NCI-H2081 treated with DMSO at 0.1 percent for 48 hours (cell line): ENCODE measurements at places on chromosomes 11 and 22.

DNA sequence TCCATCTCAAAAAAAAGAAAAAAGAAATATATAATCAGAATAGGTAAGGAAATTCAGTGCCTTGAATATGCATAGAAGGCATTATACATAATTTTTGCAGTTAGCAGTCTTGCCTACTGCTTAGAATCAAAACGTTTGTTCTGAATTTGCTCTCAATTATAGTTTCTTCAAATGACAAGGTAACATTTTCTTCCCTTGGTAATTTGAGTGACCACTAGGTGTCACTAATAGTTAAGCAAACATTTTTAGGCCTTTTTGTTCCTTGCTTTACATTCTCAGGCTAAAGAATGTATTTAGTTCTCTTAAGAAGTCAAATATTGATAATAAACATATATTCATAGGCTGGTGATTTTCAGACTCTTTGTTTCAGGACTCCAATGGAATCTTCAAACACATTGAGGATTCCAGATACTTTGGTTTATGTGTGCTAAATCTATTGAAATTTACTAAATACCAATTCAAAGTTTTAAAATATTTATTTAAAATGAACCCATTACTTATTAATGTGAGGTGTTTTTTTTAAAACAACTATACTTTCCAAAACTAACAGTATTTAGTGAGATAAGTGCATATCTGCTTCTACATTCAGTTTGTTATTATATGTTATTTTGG is 55.0 kb upstream of the DEPDC7 start:
- DNase-seq = no peak

DNA sequence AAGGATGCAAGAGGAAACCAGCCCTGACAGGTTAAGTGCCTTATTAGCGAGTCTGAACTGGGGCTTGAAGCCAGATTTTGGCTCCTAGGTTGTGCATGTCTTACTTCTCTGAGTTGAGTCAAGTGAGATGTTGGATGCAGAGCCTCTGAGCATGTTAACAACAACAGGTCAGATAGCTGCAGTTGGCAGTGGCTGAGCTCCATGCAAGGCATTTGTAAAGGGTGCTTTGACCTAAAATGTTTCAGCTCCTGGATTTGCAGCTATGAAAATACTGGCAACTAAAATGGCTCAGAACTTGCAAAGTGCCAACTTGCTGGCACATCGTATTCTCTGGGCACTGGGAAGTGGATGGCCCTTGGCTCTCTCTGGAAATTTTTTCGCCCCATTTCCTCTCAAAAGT is 16.4 kb upstream of the CSRP3 start:
- DNase-seq = no peak

- DNase-seq = no peak
Measured at GRCh38 chr11:37141707-37142106, 543.7 kb upstream of the RAG2 start.

DNA sequence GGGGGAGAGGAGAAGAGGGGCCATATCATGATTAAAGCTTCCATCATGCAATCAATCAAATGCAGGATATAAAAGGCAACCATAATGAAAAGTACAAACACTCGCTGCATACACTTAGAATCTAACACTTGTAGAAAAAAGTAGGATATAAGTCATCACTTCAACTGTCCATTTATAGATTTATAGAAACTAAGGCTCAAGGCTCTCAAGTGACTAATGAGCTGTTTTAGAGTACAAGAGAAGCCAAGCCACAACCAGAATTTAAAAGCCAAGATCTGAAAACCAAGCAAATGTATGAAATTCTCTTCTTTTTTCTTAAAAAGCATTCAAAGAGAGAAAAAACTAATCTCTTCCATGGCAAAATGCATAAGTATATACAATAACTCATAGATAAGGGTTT is 160.2 kb upstream of the BLID start:
- no peak for DNase-seq

- peak; percentile 41 for DNase-seq
Measured at GRCh38 chr11:132620423-132620822, 911.9 kb downstream of the OPCML start.
